ENCODE measurements at places on chromosomes 13 and 19. TPM values are rescaled to one million over a fixed set of nuclear protein-coding genes. Genes with fewer than 3 reads are reported as not detected.
A peak's percentile ranks its signal among the peaks of the same experiment; 100 is the strongest.

The ATP7B gene
- 4.4 TPM for total RNA-seq

The ZNF383 gene
- total RNA-seq: 7.6 TPM

GRCh38 chr19:50695251-50696093, 24.1 kb downstream of the SHANK1 start:
- peak; percentile 48 for DNase-seq

The ZNF534 gene
- not detected for total RNA-seq

DNA sequence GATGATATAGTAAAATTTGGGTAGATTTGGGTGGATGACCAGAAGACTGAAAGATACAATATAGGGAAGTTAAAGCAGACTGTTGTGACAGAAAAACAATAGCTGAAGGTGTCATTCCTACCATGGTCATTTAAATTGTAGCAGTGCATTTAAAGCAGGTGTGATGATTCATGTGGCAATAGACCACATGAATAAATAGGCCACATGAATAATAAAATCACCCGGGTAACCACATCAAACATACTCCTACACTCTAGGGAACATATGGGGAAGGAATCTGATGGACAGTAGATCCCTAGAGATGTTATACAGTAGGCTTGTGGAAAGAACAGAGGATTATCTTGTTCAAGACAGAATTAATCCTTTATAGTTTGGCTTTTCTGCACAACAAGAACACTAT, 392.6 kb downstream of the SLITRK5 start:
- DNase-seq: no peak

The RPS28 gene
- 1,324 TPM for total RNA-seq

DNA sequence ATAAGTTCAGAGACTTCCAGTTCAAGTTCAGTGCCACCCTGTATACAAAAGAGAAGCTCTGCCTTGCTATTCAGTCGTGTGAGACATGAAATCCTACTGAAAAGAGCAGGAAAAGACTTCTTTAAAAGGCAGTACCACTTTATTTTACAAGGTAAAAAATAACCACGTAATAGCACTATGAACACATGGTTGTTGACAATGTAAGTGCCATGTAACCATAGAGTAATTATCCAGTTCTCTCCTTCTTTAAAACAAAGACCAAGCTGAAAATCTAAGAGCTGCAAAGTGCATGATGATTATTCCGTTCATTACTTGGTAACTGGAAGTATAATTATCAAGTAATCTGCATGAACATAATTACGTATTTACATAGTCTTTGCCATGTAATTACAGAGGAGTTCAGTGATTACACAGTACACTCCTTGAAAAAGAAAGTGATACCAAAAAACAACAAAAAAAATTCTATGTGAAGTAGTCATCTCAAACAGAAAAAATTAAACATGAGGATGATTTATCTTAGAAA, 288.7 kb downstream of the EFNB2 start:
- no peak for DNase-seq

The COL4A2 gene
- 193 TPM for total RNA-seq

DNA sequence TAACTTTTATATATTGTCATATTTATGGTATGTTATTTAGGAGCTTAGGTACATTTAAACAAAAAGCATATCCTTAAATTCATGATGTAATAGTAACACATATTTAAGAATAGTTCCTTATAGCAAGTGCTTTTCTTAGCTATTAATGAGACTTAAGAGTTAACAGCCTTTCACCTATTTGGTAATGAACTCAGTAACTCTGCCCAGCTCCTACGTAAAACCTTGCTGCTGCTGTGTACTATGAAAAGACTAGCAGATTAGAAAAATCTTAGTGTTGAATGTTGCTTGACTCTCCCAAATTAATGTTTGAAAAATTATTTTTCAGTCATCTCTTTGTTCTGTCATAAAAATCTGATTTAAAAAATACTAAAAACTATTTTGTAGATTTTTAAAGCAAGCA, 6.9 kb downstream of the GPR180 start:
- no peak for DNase-seq

The NXNL1 gene
- total RNA-seq: not detected

DNA sequence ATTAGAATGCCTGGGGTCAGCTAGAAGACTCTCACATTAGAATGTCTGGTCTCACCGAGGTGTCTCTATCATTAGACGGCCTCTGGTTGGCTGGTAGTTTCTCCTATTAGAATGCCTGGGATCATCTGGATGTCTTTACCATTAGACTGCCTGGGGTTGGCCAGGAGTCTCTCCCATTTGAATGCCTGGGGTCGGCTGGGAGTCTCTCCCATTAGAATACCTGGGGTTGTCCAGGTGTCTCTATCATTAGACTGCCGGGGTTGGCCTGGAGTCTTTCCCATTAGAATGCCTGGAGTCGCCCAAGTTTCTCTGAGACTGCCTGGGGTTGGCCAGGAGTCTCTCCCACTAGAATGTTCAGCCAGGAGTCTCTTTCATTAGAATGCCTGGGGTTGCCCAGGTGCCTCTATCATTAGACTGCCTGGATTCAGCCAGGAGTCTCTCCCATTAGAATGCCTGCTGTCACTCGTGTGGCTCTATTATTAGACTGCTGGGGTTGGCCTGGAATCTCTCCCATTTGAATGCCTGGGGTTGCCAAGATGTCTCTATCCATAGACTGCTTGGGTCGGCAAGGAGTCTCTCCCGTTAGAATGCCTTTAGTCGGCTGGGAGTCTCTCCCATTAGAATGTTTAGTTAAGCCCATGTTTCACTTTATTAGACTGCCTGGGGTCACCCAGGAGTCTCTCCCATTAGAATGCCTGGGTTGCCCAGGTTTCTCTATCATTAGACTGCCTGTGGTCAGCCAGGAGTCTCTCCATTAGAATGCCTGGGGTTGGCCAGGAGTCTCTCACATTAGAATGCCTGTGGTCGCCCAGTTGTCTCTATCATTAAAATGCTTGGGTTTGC, 1467.8 kb downstream of the UQCRFS1 start:
- DNase-seq: no peak

DNA sequence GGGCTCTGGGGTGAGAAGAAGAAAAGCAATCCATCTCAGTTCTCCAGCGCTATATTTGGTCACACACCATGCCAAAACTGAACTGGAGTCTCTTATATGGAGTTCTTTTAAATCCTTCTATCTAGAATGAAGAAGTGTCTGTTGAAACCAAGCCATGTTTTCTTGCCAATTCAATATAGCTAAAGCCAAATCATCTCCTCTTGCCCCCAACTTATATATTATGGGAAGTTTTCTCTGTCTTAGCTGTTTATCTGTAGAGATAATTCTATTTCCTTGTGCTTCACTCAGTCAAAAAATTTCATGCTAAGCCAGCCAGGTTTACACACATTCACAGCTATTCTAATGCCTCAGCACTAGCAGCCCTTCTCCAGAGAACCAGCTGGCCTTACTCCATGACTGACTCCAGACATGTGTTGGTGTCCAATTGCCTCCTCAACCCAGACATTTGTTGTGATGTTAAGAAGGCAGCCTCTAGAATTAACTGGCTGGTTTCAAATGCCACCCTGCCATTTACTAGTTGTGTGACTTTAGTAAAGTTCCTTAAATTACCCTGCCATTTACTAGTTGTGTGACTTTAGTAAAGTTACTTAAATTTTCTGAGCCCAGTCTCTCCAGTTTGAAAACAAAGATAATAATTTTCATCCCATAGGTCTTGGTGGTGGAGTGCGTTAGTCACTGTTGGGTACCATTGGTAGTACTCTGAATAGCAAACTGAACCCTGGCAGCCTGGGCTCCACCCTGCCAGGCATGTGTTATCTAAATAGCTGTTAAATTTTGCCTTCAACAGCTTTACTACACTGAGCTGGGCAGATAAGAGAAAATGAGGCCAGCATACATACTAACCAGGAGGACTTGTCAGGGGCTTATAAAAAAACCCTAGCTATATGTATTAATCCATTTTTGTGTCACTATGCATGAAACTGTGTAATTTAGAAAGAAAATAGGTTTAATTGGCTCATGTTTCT, 525.1 kb downstream of the LMO7 start:
- no peak for DNase-seq

The PALM3 gene
- 18.5 TPM for total RNA-seq

DNA sequence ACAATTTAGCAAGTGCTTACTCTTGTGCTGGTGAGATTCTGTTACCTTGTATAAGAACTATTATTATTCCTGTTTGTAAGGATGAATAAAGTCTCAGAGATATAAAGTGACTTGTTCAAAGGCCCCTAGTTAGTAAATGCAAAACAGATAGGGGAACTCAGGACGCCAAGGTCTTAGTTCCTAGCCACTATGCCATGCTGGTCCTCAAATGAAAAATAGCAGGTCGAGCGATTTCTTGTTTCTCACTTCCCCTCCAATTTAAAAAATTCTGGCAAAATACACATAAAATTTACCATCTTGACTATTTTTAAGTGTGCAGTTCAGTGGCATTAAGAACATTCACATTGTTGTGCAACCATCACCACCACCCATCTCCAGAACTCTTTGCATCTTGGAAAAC, 1.1 kb downstream of the TECR start:
- no peak for DNase-seq

- DNase-seq: no peak
Measured at GRCh38 chr19:51903192-51903591, 1.6 kb downstream of the ZNF649 start.

The ZNF491 gene
- total RNA-seq: 0.60 TPM

DNA sequence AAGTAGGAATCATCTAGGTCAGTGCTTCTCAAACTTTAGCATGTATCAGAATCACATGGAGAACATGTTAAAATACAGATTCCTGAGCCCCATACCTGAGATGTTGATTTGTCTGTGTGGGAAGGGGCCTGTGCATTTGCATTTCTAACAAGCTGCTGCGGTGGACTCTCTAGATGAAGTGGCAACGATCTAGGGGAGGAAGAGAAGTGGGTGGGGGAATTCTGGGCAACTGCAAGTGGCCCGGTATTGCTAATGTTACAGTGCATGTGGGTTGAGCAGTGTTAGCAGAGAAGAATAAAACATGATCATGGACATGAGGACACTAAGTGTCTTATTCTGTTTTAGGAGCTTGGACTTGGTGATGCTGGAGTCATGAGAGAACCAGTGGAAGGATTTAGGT, 329.0 kb downstream of the OLFM4 start:
- no peak for DNase-seq

The PGLYRP2 gene
- total RNA-seq: 4.7 TPM

DNA sequence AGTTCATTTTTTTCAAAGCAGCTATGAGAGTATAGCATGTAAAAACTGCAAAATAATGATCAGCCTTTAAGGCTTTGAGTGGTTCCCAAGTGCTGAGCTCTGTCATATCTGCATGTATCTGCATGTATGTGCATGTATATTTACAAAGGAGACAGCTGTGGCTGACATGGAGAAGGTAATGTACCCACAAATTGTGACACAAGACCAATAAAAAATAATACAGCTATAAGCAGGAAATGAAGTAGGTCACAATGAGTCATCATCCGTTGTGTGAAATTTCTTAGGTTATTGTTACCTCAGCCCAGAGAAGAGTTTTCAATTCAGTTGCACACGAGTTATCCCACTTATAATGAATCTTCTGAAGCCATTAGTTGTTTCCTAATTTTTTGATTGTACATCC, 60.9 kb upstream of the MED4 start:
- DNase-seq: peak; percentile 72

The WDR87 gene
- not detected for total RNA-seq

GRCh38 chr13:108662528-108662927, 33.1 kb downstream of the MYO16 start:
- DNase-seq: no peak

DNA sequence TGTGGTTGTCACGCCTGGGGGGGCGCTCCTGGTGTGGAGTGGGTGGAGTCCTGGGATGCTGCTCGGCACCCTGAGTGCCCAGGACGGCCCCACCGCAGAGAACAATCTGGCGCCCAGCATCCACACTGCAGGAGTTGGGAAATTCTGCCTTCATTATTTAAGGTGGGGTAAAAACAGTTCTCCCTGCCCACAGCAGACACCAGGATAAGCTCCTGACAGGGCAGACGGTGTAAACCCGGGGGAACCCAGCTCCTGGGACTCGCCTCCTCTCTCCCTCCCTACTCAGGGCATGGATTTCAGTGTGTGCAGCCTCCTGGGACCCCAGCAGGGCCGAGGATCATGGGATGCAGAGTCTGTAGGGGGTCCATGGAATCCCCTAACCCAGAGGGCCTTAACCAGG, 7.7 kb upstream of the WDR18 start:
- no peak for DNase-seq

The MAP4K1 gene
- 1.5 TPM for total RNA-seq

DNA sequence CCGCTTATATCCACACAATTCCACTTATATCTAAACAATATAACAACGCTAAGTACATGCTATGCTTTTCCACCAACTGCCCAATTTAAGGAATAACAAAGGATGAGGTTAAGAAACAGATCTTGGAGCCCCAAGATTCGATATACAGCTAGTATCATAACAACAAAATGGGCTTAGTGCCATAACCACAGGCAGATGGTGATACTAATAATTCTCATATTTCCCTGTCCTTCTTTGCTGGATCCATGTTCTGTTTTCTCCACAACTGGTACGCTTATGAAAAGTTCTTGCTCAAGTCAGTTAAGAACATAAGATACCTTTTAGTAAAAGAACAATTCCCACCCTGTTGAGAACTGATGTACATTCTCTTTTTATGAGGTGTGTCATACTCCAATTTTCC, 33.9 kb downstream of the CAB39L start:
- no peak for DNase-seq

The LGALS7 gene
- total RNA-seq: not detected

DNA sequence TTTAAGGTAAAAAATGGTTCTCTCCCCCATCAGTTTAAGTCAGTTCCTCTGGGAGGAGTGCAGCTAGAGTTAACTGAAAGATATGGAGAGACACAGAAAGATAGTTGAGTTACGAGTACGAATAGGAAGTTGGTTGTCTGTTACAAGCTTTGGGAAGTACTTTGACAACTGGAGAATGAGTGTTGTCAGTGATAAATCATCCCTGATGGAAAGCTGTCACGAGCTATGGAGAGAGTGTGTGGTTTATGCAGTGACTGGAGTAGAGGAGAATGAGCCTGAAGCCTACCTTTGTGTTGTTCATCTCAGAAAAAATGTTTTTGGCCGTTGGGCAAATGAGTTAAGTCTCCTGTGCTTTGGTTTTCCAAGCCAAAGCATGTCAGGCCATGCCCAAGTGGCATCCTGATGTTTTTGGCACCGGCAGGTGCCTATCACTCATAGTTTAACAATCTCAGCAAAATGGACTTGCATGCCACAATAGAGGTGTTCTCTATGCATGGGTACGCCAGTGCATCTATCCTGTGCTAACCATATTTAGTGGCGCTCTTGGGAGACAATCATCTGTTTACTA, 350.2 kb downstream of the IRS2 start:
- no peak for DNase-seq

DNA sequence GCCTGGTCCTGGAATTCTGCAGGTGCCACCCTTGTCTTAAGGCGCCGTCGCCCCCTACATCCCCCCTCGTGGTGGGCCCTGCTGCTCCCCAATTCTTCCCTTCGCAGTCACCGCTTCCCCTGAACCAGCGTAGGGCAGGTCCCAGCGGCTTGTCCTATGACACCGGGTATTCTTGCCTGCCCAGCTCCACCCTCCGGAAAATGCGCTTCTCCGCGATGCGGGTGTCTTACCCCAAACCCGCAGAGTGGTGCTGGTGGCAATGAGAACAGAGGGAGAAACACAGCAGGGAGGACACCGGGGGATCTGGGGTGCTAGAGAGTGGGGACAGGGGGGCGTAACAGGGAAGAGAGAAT, 9.0 kb downstream of the ZNF808 start:
- DNase-seq: peak; percentile 14

Measured in A673 (cell line).